ENCODE measurements at places on chromosomes 7 and 10.

DNA sequence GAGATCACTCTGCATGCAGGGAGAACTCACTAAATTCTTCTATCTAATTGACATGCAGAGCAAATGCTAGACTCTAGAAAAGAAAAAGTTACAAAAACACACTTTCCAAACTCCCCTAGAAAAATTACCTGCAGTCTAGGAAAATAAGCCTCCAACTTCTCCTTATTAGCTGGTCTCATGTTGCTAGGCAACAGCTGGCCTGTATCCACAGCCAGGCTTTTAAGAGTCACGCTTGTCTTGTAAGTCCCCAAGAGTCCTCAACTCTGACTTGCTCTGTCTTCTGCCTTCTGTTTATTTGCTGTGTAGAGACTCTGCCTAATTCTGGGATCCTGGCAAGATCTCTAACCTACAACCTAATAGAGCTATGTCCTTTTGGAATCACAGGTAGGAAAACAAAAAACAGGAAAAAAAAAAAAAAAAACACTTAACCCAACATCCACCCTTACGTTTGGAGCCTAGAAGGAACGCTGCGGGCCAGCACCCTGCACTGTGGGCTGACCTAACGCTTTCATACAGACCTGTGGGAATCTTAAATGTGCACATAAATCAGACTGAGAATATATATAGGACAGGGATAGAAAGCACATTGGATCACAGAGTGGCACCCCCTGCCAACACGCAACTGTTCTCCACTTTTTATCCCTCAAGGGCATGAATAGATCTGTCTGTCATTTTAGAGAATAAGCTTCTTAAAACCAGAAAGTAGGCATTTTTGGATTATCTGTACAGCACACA lies 117.0 kb upstream of the PTPRZ1 start:
- DNase-seq, result peak; percentile 51

DNA sequence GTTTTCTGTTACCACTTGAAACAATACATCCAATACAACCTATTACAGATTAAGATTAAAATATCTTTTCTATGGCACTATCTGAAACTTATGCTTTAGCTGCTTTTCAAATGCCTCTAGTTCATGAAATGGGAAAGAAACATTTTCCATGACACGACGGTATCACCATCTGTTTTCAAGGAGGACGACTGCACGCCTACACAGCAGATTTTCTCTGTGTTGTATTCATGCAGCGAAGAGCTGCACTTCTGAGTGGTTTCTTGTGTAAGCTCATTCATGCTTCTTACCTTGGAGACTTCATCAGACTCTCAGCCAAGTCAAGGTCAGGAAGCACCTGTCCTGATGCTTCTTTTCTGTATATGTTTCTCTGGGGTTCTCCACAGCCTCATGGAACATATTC lies 179.2 kb downstream of the DYNC1I1 start:
- DNase-seq, result no peak

DNA sequence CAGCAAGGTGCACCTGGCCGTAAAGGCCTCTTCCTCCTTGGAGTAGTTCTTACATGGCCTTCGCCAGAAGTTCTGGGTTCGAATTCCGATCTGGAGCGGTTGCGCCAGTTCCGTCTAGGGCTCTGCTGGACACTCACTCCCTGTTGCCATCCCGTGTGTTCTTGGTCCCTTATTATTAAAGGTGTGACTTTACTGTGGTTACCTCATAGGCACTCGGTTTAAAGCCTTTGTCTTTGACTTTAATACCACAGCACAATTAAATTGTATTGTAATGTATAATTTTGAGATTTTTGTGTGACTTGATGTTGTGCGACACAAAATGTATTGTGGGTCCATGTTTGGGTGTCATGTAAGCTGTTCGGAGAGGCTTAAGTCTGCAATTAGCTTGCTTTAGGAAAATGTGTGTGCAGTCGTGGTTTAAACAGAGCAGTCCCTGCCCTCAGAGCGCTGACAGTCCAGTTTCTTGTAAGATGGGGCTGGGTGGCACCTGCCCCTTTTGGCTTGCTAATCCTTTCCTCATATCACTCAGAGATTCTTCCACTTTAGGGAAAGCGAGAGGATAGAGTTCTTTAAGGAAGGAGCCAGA lies 919 bp downstream of the INPP5F start:
- DNase-seq, result no peak

- DNase-seq, result no peak
These were observed 494 bp upstream of the RHBDD2 start for GRCh38 chr7:75878312-75878768.

DNA sequence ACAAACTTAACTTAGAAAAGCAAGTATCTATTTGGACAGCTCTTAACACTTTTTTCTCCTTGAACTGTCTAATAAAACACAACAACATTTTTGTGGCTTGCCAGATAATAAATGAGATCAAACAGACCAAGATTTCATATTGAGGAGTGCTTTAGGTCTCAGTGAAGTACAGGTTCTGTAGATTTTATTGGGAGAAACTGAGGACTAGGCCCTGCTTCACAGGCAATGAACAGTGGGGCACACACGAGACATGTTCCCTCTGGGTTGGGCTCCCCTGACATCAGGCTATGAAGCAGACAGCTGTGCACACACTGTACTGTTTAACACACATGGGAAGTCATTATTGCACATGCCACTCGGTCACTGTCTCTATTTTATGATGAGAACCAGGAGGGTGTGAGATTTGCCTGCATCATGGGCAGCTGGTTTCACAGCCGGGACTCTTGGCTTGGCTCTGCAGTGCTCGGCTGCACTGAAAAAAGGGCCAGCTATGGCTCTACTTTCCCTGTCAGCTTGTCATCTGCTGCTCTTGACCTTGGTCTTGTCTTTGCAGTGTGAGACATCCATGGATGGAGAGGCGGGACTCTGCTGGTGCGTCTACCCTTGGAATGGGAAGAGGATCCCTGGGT lies 4.2 kb downstream of the IGFBP1 start:
- DNase-seq, result no peak

- no peak for DNase-seq
These were observed 56.2 kb upstream of the TM9SF3 start for GRCh38 chr10:96642973-96643372.

DNA sequence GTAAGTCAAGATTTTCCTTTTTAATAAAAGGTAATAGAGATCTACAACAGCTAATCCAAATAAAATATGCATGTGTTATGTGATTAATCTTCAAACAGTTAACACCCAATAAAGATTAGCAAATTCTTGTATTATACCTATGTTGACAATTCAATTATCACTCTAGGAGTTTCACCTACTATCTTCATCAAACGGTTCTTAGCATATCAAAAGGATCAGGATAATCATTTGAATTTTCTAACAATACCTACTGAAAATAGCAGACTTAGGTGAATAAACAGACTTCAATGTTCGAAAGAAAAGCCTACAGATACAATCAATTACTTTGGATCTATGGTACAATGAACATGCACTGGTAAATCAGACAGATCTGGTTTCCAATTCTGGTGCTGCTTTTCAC lies 268.3 kb downstream of the CACNA2D1 start:
- DNase-seq, result peak; percentile 79

- DNase-seq, result no peak
These were observed 67.5 kb upstream of the INSIG1 start for GRCh38 chr7:155230169-155230593.

DNA sequence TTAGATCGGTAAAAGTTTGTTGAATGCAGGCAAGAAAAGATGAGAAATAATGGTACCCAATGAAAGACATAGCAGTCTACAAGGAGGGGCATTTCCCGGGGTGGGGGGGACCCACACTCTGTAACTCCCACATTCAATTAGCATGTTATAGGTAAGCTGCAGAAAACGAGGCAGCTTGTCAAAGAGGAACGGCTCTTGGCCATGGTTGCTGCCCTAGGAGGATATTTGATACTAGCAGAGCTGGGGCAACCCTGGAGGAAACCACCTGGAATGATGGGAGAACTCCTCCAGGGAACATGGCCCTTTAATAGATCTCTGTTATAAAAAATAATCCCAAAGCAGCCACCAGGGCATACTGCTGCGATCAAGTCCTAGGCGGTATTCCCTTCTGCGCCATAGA lies 98.5 kb downstream of the EGFR start:
- DNase-seq, result no peak

DNA sequence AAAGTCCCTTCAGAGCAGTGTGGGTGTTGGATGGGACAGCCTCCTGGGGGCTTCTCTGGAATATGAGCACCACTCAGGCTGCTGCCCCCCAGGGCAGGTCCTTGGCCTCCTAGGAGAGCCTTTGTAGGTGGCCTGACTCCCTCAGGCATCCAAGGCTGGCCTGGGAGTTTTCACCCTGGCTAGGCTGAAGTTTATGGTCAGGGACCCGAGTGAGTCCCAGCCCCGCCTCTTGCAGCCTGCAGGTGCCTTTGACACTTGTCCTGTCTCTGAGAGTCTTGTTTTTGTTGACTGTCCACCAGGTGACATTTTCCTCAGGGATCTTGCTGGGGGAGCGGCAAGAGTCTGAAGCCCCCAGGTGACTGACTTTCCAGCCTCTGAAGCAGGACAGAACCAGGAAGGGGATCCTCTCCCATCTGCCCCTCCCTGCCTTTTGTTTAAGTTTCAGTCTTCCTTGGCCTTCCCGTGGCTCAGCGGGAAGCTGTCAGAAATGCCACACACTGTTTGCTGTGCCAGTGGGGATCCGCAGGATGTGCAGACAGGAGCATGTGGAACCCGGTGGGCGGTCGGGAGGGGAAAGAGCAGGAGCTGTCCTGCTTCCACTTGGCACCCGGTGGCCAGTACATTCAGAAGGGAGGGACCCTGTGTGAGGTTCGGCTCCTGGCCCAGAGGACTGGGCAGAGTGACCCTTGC lies 59.5 kb downstream of the LRRC18 start:
- no peak for DNase-seq

GRCh38 chr10:60384708-60385398 lies 4.8 kb downstream of the ANK3 start:
- no peak for DNase-seq

GRCh38 chr10:89332123-89332633 lies 4.4 kb downstream of the IFIT3 start:
- DNase-seq, result no peak

DNA sequence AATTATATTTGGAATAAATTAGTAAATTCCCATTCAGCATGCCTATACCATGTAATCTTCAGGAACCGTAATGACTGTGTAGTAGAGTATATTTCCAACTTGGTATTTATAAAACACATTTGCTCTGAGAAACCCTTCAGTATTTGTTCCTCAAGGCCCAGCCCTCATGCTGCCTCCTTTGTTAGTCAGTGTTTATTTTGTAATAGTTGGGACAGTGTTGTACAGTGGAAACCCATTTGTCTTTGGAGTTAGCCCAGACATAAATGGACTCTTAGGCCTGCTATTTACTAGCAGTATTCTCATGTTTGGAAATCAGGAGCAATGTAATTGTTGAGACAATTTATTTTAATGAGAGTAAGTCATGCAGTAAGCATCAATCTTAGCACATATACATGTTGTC lies 686.9 kb downstream of the AUTS2 start:
- DNase-seq, result no peak

DNA sequence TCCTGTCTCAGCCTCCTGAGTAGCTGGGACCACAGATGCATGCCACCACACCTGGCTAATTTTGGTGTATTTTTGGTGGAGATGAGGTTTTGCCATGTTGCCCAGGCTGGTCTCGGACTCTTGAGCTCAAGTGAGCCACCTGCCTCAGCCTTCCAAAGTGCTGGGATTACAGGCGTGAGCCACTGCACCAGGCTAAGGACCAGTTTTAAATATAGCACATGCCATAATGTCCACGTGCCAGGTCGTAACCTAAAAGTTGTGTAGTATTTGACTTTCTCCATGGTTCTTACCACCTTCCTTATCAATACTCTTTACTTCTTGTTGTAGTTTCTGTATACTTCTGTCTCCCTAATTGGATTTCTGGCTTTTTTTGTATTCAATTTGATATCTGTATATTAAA lies 13.3 kb downstream of the ANKIB1 start:
- DNase-seq, result no peak

GRCh38 chr7:159060440-159060839 lies 84.2 kb downstream of the VIPR2 start:
- DNase-seq, result no peak

- no peak for DNase-seq
These were observed 215.7 kb upstream of the CSTF2T start for GRCh38 chr10:51915031-51915542.

GRCh38 chr10:51004776-51005175 lies 69.5 kb upstream of the PRKG1 start:
- no peak for DNase-seq

DNA sequence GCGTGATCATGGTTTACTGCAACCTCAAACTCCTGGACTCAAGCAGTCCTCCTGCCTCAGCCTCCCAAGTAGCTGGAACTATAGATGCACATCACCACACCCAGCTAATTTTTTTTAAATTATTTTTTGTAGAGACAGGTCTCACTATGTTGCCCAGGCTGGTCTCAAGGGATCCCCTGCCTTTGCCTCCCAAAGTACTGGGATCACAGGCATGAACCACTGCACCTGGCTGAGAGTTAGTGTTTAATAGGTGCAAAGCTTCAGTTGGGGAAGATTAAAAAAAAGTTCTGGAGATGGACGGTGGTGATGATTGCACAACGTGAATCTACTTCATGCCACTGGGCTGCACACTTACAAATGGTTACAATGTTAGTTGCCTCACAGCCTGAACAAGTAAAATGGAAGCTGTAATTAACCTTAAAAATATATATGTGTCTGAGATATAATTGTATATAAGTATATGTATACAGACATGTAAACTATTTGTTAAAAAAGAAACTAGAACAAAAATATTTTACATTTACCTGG lies 106.4 kb upstream of the ZNF438 start:
- no peak for DNase-seq

- DNase-seq, result no peak
These were observed 1.3 kb downstream of the UBE2H start for GRCh38 chr7:129951226-129952085.

GRCh38 chr10:6279540-6280267 lies 77.0 kb downstream of the PFKFB3 start:
- no peak for DNase-seq

DNA sequence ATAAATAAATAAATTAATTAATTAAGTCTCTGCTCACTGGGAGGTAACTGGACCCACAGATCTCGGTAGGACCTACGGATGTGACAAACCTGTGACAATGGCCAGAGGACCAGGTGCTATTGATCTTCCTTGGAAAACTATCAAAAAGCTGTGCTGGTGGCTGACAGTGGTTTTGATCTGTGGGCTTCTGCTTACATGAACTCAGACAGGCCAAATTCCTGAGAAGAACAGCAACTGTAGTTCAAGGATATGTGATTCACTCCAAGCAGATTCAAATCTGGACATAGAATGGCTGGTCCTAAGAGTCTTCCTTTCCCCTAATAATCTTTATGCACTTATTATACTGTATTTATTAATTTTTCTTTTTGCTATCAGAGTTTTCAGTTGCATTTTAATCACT lies 80.0 kb downstream of the ATXN7L1 start:
- DNase-seq, result no peak

GRCh38 chr7:32941181-32941580 lies 16.1 kb upstream of the FKBP9 start:
- DNase-seq, result no peak

GRCh38 chr10:43308515-43308914 lies 41.6 kb upstream of the RASGEF1A start:
- DNase-seq, result no peak

GRCh38 chr7:116030651-116031276 lies at the start of gene TFEC:
TFEC (minus strand) TSS chr7:116030763; CDS start chr7:115984441, 46,322 bp downstream.
- DNase-seq, result no peak
